GM04503 (cell line): ENCODE measurements at places on chromosomes 3 and 15.

DNA sequence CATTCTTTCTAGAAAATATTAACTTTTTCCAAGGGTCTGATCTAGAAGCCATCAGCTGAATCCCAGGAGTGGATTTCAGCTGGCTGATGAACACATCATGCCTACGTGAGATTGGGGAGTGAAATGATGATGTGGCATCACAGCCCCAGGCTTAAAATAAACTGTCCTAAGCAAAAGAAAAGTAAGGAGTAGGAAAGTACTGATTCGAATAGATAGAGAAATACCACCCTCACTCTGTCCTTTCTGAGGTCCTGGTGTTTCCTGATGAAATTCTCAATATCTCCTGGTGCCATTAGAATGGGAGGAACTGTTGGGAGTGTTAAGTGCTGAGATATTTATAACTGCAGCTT is 376.8 kb upstream of the SEMA6D start:
- no peak for DNase-seq

- no peak for DNase-seq
Measured at GRCh38 chr15:70920981-70921696, 28.5 kb downstream of the LRRC49 start.

GRCh38 chr3:78506581-78507195 is 1261.1 kb downstream of the ROBO1 start:
- DNase-seq, result no peak

- no peak for DNase-seq
Measured at GRCh38 chr3:169835533-169835932, 22.8 kb upstream of the LRRC34 start.

GRCh38 chr15:67803996-67804843 is 21.1 kb upstream of the SKOR1 start:
- no peak for DNase-seq

- no peak for DNase-seq
Measured at GRCh38 chr3:66394019-66394752, 106.6 kb downstream of the LRIG1 start.

DNA sequence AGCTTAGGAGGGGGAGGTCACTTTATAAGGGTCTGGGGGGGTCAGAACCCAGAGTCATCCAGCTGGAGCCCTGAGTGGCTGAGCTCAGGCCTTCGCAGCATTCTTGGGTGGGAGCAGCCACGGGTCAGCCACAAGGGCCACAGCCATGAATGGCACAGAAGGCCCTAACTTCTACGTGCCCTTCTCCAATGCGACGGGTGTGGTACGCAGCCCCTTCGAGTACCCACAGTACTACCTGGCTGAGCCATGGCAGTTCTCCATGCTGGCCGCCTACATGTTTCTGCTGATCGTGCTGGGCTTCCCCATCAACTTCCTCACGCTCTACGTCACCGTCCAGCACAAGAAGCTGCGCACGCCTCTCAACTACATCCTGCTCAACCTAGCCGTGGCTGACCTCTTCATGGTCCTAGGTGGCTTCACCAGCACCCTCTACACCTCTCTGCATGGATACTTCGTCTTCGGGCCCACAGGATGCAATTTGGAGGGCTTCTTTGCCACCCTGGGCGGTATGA is at the start of gene RHO:
RHO (plus strand) TSS at position 51 of the 512 bp plus-strand sequence; CDS start at position 146, 95 bp downstream.
- DNase-seq, result no peak
